SHP77 treated with DMSO at 0.1 percent for 48 hours (cell line): ENCODE measurements at places on chromosomes 4 and X.

DNA sequence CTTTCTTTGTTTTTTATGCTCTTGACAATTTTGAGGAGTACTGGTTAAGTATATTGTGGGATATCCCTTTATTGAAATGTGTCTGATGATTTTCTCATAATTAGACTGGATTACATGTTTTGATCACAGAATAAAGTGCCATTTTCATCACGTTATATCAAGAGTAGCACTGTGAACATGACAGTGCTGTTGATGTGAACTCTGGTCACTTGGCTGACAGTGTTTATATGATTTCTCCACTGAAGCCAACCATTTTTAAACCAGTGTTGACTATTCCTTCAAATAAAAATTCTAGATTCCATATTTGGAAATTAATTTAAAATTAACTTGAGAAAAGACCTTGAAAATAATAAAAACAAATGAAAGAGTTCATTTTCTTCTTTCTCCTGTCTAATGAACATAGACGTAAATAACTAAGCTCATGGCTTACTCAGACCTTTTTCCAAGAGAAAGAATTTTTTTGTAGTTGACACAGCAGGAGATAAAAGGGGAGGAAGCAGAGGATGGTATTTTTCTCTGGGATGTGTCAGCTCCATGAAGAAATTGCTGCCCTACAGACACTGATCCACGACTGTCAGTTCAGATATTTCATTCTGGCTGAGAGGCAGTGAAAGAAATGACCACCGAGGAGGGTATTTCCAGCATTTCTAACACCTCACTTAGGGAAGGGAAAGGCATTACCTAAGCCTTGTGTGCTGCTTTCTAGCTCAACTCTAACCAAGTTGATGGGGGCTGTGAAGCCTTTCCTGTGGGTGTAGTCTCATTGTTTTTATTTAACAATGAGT is 150.9 kb upstream of the ANK2 start:
- no peak for DNase-seq

GRCh38 chr4:183599284-183599683 is 59.7 kb downstream of the RWDD4 start:
- no peak for DNase-seq

DNA sequence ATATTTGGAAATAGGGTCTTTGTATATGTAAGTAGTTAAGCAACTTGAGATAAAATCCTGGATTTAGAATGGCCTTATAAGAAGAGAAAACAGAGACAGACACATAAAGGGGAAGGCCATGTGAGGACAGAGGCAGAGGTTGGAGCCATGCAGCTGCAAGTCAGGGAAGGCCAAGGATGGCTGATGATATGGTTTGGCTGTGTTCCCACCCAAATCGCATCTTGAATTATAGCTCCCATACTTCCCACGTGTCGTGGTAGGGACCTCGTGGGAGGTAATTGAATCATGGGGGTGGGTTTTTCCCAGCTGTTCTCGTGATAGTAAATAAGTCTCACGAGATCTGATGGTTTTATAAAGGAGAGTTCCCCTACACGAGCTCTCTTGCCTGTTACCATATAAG is 76.3 kb downstream of the STK32B start:
- DNase-seq, result no peak

DNA sequence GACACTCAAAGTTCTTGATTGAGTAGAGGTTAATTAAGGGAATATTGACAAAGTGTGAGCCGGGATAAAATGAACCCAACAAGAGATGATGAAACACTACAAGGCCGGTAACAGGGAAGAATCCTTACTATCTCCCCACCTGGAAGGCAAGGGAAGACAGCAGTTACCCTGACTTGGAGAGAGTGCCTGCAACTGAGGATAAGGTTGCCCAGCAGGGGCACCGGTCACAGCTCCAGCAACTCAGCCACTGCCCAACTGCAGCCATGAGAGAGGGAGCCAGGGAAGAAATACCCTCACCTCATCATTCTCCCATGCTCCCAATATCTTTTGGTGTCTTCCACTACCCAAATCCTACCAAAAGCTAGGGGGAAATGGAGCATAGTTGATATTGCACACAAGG is 212.7 kb downstream of the KCTD8 start:
- no peak for DNase-seq

DNA sequence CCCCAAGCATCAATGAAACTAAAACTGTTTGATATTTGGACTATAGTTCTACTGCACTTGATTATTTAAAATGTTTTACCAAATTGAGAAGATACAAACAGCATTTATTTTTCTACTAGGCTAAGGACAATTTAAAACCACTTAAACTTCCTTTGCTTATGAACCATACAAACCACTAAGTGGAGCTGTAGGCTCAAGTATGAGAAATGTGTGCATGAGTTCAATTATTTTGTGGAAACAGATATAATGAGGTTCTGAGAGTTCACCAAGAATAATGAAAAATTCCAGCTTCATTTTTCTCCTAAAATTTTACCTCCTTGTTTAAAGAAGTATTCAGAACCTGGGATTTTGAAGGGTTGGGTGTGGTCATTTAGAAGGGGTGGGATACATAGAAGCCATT is 63.1 kb downstream of the SERPINA7 start:
- DNase-seq, result no peak
